Stimulated activated CD8-positive, alpha-beta memory T cell treated with anti-CD3 and anti-CD28 coated beads, Interleukin-15, amount 100 ng/mL, for 4 hours (primary cell): ENCODE measurements at places on chromosomes 16 and 17.

DNA sequence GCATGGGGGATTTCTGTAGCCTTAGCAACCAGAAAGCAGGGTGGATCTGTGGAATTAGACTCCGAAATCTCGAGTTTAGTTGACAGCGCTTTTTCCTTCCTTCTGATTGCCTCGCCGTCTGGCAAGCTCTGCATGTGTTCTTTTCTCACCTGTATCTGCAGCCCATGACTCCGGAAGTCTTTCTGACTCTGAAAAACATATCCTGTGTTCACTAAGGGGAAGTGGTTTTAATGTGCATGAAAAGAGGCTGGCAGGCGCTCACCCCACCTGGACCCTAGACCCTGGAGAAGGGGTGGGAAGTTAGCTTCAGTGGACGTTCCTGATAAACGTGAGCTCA is 158.5 kb downstream of the RPTOR start:
- no peak for DNase-seq

GRCh38 chr16:84832488-84833143 is 12.8 kb downstream of the CRISPLD2 start:
- DNase-seq: no peak

DNA sequence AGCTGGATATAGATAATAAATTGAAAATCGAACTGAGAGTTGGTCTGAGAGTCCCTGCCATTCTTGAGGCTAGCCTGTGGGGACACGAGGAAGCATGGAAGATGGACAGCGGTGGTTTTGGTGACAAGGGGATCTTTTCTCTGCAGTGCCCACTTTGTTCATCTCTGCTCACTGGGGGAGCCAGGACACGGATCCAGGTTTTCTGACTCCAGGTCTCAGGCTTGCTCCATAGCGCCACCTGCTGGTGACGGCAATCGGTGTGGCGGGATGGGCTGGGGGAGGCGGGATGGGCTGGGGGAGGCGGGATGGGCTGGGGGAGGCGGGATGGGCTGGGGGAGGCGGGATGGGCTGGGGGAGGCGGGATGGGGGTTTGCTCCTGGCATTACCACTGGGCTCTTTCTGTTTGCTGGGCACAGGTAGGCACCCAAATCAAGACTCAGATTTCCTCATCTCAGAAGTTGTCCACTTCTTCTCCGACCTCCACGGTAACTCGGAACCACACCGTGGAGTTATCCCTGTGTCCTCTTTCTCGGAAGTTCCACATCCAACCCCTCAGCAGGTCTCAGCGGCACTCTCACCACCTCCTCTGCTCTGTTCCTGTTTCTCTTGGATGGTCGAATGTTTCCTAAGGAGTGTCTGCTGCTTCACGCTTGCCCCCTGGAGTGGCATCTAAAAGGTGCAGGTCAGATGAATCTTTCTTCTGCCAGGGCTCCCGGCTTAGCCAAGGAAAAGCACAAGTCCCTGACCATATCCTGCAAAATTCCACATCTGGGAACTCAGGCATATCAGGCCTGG is 142.4 kb downstream of the CYLD start:
- no peak for DNase-seq

DNA sequence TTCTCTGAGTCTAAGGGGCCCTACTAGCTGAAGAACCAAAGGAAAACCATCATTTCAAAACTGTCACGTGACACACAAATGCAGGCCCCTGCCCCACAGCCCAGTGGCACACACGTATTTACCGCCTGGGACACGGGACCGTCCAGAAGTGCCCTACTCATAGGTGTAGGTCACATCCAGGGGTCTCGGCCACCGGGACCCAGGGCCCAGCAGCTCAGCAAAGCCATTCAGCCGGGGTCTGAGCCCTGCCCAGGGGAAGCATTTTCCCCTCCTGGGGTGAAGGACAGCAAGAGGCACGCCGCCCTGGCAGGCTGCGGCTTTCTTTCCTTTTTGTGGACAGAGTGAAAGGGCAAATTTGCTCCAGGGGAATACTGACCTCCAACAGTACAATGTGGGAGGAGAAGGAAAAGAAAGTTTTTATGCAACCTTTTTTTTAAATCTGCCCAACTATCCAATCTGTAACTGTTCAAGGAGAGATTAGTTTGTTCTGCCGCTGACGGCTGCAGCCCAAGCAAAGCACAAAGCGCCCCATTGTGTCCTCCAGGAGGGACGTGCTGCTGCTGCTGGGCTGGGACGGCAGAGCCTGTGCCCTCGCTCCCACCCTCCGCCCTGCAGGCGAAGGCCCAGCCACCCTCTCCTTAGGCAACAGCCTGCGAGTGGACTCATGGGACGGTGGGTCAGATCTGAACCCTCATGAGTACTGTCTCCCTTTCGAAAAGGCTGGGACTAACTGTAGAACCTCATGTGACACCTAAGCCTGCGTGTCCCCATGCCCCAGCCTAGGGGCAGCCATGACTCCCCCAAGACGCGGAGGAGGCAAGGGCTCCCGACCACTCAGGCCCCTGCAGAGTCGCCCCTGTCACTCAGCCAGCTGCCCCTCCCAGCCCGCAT is 21.3 kb downstream of the SLC7A5 start:
- no peak for DNase-seq

- no peak for DNase-seq
These were observed 11.5 kb upstream of the P2RX1 start for GRCh38 chr17:3927628-3928340.
